ENCODE measurements at places on chromosomes 12 and 14.
A peak's percentile ranks its signal among the peaks of the same experiment; 100 is the strongest.

- no peak for DNase-seq
These were observed 117.3 kb downstream of the CFAP54 start for GRCh38 chr12:96606644-96607043.

- peak; percentile 89 for DNase-seq
These were observed 1.0 kb downstream of the CD9 start for GRCh38 chr12:6201213-6201608.

DNA sequence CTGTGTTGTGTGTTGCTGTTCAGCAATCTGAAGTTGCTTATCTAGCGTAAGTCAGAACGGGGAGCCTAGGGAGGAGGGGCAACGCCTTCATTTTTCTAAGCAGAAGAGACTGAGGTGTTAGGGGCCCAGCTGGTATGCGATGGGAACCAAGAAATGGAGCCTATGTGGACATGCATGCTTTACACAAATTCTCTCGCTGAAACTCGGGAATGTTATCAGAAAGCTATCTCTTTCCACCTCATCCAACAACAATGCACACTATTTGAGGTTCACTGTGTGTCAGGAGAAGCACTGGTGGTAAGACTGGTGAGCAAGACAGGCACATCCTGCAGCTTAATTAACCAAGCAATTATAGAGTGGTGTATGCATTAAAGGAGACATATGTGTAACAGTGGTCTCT, 89.7 kb downstream of the NRXN3 start:
- no peak for DNase-seq

DNA sequence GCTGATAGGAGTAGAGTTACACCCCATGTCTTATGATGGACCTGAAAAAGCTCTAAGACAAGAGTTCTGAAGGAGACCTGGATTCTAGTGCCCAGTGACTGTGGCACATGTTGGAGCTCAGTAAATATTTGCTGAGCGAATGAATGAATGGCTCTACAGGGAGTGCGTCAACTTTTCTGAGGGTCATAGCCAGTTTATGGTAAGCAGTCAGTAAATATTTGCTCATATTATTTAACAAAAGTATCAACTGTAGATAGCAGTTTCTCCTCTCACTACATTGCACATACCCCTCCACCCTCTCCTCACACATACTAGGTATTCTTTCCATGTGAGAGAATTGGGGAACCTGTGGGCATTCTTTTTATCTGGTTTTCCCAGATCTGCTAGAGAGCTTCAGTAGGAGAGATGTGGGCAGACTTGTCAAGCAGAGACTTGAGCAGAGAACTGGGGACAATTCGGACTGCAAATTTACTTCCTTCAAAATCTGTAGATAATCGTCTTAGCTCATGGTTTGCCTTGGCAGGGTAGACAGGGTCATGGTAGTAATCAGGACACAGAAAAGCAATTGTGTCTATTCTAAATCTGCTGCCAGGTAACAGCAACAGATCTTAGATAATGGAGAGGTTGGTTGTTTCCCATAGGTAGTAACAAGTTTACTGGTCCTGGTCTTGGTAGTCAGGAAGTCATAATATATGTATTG, 5.7 kb downstream of the SLC4A8 start:
- DNase-seq, result no peak

DNA sequence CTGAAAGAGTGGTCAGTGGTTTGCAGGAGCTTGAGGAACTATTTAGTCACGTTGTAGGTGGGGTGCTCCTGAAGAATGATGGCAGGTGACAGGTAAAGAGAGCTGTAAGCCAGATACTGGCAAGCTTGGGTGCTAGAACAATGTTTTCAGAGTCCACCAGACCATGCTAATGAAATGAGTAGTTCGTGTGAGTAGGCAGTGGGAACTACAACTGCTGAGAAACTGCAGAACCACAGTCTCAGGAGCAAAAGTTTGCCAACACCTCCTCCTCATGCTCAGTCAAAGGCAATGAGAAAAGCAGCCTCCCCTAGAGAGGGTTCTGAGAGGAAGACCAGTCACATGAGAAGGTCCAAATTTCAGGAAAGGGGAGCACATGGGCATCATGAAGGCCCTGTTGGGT, 91.3 kb downstream of the PRKD1 start:
- DNase-seq, result no peak

DNA sequence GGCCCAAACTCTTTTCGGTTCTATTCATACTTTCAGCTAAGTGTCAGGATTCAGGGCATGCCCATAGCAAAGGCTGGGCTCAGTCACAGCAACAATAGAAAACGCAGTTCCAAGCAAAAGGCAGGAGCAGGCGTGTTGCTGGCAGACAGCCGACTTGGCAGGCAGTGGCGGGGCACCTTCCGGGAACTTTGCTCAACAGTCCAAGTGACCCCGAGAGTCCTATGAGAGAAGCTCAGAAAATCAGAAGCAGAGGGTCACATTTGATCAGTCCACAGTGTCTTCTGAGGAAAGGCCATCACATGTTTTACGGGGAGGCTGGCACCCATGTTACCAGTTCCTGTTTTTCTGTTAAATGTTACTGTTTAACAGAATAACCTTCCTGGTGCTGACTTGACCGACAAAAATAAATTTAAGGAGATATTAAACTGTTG, 115.0 kb downstream of the DACT1 start:
- DNase-seq, result no peak

DNA sequence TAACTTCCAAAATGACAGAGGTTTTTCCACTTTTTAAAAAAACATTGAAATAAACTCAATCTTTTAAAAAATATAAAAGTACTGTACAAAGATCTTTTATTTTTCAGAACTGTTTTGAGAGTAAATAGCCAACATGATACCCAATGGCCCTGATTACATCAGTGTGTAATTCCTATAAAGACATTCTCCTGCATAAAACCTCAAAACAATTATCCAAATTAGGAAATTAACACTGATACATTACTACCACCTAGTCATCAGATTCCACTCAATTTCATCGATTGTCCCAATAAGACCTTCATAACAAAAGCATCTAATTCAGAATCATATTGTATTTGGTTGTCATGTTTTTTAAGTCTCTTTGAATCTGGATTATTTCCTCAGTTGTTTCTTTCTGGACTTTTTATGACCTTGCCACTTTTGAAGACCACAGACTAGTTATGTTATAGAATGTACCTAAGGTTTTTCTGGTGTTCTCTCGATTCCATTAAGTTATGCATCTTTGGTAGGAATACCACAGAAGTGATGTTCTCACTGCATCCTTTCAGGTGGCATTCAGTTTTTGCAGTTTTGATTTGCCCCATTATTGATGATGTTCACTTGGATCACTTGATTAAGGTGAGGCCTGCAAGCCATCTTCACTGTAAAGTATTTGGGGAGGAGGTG, 4.0 kb upstream of the YEATS4 start:
- no peak for DNase-seq

GRCh38 chr14:100695423-100695738, 31.3 kb upstream of the DLK1 start:
- no peak for DNase-seq

- no peak for DNase-seq
These were observed 7.5 kb upstream of the FOXG1 start for GRCh38 chr14:28758885-28759652.

DNA sequence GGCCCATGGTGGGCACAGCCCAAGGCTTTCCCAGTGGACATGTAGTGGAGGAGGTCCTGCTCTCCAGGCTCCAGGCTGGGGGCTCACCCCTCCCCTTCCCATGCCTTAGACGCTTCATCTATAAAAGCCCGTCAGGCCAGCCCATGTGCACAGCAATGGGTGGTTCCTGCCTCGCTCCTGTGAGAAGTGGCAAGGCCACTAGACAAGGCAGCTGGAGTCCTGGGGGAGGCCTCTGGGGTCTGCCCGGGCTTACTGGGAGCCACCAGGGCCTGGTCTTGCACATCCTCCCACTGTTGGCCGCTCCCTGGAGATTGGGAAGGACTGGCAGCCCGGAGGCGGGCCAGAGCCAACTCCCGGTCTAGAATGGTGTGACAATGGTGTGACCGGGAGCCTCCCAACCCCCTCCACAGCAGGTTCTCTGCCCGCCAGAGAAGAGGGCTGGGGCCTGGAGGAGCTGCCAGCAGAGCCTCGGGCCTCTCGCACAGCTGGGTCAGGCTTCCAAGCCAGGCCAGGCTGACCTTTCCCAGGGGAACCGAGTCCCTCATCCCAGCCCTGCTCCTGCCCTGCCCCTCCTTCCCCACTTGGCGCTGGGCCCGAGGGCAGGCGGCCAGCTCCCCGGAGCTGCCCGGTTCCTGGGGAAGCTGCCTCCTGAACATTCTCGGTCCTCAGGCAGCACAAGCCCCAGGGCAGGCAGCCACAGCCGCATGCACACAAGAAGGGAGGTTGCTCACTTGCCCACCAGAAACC, 97.9 kb downstream of the RFLNA start:
- DNase-seq, result no peak

- DNase-seq, result peak; percentile 75
These were observed 213.5 kb upstream of the SLC38A2 start for GRCh38 chr12:46585854-46586621.

DNA sequence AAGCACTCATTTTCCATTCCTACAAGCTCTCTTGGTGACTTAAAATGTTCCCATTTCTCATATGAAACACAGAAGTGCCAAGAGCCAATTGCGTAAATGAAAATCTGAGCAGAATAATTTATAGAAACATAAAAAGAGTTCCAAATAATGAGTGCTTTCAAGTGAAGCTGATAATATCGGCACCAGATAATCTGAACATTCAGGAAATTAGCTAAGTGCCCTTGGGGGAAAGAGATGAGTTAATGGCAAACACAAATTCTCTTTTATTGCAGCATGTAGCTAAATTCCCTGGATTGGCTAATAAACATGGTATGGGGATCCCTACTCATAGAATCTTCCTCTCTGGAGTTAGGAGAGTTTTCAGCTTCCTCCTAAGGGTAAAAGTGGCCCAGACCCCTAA, 46.7 kb downstream of the DAD1 start:
- DNase-seq, result no peak

DNA sequence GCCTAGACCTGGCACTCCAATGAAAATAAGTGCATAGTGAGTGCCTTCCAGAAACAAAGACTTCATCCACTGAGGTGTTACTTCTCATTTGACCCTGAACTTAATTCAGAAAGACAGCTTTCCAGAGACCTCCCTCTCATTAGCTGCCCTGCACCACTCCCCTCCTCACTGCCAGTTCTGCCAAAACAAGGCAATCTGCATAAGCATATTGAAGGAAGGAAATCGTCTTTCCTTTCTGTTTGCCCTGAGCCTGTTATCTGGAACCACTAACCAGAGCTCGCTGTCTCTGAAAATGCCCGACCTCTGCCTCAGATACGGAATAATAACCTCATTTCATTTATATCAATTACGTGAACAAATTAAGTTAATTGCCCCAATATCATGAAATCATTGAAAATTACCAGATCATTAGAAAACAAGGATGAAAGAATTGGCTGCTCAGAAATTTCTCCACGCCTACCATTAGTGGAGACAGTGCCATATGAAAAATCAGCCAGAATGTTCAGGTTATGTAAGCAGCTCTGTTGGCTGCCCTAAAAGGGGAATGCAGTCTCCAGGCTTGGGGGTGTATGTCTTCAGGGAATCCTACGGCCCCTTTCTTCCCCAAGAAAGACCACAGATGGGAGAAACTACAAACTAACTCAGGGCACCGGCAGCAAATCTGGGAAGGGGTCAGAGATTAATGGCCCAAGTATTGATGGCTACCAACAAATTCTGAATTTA, 149.9 kb upstream of the FKBP4 start:
- DNase-seq, result no peak

DNA sequence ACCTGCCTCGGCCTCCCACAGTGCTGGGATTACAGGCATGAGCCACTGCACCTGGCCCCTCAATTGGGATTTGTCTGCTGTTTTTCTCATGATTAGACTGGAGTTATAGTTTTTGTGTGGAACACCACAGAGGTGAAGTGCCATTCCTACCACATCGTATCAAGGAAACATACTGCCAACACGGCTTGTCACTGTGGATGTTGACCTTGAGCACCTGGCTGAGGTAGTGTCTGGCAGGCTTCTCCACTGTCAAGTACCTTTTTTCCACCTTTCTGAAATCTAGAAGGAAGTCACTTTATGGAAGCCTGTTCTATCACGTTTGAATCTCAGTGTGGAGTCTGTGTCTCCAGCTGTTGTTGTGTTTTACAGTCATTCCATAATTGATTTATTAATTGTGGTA, 21.4 kb upstream of the SEL1L start:
- DNase-seq, result no peak

- DNase-seq, result peak; percentile 67
These were observed 4.5 kb downstream of the DHH start for GRCh38 chr12:49089821-49090773.

GRCh38 chr12:110229409-110229808, 51.6 kb upstream of the ATP2A2 start:
- no peak for DNase-seq

DNA sequence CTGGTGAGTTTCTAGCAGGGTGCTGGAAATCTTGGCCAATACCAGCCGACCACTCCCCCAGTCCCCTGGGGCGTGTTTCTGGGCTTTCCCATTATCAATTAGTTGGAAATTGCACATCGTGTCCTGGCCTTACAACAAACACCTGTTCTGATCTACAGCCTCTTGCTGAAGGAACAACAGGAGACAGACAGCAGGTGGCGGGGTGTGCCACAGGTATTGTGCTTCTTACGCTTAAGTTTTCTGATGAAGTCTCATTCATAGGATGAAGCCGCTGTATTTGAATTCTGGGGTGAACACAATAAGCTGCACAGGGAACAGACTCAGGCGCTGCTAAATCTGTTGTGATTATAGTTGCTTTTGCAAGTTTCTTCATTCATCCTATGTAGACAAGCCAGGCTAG, 703 bp downstream of the HIGD1C start:
- peak; percentile 13 for DNase-seq

GRCh38 chr14:89787525-89787924, 167.0 kb downstream of the EFCAB11 start:
- DNase-seq, result no peak

DNA sequence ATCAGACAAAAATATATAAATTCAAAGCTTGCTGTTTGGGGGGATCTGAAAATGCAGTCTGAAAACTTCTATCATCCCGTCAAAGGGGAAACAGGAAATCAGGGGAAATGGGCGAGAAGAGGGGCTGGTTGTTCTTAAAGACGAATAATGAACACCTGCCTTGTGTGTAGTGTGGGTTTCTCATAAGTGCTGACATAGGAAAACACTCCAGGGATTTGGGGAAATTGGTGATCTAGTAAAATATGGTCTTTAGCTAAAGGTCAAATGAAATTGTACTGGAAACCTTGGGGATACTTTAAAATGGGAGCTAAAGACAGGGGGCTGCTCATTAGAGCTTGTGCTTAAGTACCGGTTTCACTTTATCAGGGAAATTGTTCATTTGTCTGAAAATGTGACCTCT, 39.6 kb upstream of the PIK3C2G start:
- DNase-seq, result no peak
